ENCODE measurements at places on chromosomes 16 and 17.
A peak's percentile ranks its signal among the peaks of the same experiment; 100 is the strongest.

DNA sequence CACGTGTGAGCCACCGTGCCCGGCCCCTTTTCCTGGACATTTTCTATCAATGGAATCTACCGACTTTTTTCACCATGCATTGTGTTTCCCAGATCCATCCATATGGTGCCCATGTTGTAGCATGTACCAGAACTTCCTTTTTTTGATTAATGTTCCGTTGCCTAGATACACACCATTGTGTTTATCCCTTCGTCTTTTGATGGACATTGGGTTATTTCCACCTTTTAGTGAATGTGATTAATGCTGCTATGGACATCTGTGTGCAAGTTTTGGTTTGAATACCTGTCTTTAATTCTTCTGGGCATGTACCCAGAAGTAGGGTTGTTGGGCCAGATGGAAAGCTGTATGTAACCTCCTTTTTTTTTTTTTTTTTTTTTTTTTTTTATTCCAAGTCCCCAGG lies 79.8 kb downstream of the NT5M start:
- no peak for DNase-seq

DNA sequence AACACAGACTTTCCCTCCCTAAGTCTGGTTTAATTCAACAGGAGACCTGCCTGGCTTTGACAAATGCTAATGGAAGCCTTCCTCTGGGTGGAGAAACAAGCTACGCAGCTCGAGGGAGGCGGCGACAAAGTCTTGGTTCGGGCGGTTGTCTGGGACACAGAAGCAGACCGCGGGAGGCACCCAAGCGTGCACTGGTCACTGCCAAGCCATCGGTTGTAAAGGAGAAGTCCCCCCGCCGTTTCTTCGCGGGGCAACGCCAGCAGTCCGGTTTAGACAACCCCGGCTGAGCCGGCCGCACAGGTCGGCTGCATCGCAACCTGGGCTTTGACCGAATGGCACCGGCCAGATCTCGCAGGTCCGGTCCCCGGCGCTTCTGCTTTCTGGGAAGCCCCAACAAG lies 586 bp downstream of the GLYR1 start:
- peak; percentile 51 for DNase-seq

GRCh38 chr17:63124536-63124935 lies 158.5 kb downstream of the TANC2 start:
- DNase-seq = no peak

DNA sequence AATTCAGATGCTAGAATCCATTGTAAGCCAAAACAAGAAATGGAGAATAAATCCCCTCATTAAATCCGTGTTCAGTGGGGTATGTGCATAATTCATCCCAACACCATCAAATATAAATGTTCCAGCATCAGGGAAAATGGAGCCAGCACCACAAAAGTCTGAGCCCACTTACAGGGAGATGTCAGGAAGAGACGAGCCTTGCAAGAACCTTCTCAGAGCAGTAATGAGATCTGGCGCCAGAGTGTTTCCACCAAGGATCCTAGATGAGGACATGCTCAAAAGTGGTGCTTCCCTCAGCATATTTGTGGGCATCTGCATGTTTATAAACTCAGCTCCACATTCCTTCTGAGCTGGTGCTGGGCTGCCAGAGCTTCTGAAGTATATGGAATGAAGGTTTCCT lies 541.9 kb upstream of the C16orf82 start:
- DNase-seq = no peak

GRCh38 chr17:44608727-44609435 lies 47.4 kb upstream of the MEIOC start:
- no peak for DNase-seq

- DNase-seq = no peak
Observed at GRCh38 chr16:84501077-84501735, 3.3 kb downstream of the MEAK7 start.

GRCh38 chr16:69793526-69793925 lies 31.4 kb downstream of the WWP2 start:
- DNase-seq = no peak

DNA sequence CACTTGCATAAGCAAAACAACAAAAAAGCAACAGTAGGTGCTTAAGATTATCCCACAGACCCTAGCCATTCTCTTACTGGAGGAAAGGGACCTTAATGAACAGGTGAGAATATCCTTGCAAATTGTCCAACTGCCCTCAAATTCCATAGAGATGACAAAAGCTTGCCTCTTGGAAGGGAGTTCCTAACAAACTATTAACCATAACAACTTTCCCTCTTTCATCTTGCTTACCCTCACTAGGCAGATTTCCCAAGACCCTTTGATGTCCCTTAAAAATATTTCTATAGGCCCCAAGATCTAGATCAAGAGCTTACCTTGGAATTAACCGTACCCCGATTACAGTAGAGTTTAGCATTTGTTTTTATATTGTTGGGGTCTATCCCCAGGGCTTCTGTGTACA lies 21.8 kb downstream of the CNP start:
- DNase-seq = no peak
